ENCODE measurements at places on chromosomes 7 and 10.

DNA sequence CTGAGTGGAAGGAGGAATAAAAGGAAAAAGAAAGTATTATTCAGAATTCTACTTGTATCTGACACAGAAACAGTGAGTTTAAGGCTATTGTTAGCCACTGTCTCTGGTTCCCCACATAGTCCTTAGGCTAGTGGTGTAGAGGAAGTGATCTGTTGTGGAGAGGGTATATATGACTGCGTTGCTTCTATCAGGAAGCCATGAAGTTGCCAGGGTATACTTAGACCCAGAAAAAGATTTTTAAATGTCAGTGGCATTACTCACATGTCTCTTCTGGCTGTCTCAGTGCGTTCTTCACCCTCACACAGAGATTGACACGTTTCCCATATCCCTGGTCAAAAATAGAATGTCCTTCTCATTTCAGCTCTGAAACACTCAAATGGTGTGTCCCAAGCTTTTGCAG is 72.7 kb downstream of the SEM1 start:
- no peak for DNase-seq

- no peak for DNase-seq
These were observed 44.3 kb downstream of the SMURF1 start for GRCh38 chr7:99099499-99100077.

DNA sequence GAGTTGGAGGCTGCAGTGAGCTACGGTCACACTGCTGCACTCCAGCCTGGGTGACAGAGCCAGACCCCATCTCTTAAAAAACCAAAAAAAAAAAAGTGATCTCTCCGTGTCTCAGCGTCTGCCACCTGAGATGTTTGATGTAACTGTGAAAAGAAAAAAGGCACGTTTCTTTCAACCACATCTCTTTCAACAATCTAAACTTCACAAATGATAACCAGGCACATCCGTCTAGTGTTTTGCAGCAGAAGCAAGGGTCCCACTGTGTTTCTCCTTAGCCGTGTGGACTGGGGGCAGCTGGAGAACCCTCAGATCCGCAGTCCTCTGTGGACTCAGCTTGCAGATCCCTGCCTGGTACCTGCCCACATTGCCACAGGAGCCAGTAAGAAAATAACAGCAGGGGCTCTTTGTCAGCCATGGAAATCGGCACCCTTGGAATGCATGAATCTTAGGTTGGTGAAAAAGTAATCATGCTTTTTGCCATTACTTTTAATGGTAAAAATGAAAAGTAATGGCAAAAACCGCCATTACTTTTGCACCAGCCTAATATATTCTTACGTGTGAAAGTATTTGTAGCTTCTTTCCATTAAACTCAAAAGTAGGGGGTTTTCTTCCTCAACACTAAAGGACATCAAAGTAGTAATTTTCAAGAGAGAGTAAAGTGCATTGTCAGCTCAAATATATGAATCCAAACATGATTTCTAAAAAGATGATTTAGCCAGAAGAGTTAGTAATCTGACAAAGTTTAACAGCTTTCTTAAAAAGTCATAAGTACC is 276.5 kb downstream of the CCDC3 start:
- no peak for DNase-seq

DNA sequence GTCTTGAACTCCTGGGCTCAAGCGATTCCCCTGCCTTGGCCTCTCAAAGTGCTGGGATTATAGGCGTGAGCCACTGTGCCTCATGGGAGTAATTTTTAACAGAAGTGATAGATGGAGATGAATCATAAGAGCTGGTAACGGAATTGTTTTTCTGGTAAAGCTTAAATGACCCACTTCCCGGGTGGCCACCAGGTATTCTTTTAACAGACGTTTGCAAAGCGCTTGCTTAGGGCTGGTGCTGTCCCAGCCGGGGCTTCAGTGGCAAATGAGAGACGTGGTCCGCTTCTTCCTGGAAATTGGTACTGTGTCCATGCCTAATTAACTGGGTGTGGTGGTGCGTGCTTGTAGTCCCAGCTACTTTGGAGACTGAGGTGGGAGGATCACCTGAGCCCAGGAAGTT is 23.5 kb downstream of the CAMK1D start:
- DNase-seq, result no peak

DNA sequence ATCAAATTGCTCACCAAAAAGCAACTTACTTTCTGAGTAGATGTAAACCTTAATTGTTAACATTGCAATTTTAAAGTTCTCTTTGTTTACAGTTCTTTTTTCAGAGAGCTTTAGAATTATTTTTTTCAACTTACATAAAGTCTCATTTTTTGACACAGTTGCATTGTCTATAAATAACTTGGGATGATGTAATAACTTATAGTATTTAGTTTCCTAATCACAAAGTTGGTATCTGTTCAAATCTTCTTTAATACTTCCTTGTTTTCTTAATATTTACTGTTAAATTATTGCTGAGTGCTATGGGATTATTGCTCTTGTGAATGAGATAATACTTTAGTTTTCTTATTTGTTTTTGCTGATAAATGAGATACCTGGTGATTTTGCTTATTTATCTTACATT is 18.9 kb upstream of the SUV39H2 start:
- no peak for DNase-seq

- DNase-seq, result no peak
These were observed 42.1 kb upstream of the EMX2 start for GRCh38 chr10:117500456-117500855.

GRCh38 chr7:77269360-77270093 is 69.9 kb upstream of the FGL2 start:
- peak; percentile 48 for DNase-seq

DNA sequence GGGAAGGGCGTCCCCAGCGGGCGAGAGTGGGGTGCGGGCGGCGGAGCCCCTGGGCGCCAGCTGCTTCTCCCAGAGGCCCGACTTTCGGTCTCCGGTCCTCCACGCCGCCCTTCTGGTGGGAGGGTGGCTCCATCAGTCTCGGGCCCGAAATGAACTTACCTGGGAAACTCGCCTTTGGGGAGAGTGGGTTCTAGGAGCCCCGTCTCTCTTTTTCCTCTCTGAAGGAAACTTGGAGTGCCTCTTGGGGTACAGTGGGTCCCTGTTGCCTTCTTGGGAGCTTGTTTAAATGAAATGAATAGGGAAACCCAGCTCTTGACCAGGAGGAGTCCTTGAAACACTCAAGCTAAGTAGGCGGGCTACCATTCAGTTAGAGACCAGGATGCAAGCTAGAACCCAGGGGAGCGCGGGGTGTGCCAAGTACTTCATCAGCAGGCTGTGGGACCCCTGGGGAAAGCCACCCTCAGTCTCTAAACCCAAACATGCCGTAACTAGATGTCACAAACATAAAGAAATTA is 1.3 kb downstream of the SLC26A4 start:
- DNase-seq, result no peak

GRCh38 chr7:107746006-107746405 is 2.1 kb downstream of the CBLL1 start:
- no peak for DNase-seq

DNA sequence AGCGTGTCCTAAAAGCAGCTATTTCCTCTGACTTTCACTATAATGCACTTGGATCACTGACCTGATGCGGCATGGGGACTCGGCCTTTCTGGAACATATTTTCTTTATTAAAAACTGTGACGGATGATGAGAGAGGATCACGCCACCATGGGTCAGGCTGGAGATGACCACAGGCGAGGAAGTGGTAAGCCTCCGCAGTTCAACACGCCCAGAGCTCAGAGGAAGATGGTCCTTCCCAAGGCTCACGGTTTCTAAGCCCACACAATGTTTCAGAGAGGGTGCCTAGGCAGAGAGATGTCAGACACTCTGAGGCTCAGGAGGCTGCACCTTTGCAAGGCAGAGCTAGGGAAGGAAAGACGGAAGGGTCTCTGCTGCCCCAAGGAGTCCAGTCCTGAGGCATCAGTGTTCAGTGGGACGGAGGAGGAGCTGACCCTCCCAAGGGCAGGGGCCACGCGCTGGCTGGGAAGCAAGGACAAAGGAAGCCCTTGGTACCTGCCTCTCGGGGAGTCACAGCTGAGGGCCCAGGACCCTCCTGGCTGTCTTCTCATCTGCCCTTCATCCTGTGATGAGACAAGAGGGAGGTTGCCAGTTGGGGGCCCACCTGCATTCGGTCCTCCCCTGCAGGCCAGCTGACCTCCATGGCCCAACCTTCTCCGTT is 9.5 kb downstream of the CHST15 start:
- no peak for DNase-seq

DNA sequence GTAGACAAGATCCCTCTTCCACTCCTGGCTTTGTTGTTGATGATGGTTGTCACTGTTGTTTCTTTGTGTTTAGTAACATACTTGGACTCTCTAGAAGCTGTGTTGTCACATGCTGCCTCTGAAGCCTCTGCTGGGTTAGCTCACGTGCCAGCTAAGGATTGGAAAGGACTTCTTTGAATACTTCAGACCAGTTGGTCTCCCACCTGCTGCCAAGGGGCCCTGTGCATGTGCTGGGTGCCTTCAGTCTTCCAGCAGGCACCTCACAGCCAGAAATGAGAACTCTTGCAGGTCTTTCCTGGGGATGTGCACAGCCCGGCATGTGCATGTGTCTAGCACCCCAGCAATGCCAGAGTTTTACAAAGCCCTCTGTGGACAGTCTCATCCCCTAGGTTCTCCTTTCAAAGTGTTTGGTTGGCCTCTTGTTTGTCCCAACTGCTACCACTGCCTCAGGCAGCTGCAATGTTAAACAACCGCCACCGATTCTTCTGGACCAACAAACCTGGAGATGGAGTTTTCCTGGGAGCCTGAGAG is 21.7 kb upstream of the NCAPG2 start:
- no peak for DNase-seq

GRCh38 chr7:2633538-2634266 is 1.9 kb downstream of the TTYH3 start:
- peak; percentile 95 for DNase-seq
